Stimulated activated CD4-positive, alpha-beta T cell treated with anti-CD3 and anti-CD28 coated beads, Interleukin-15, amount 100 ng/mL, for 1 hour (primary cell): ENCODE measurements at places on chromosomes 1 and 21.

DNA sequence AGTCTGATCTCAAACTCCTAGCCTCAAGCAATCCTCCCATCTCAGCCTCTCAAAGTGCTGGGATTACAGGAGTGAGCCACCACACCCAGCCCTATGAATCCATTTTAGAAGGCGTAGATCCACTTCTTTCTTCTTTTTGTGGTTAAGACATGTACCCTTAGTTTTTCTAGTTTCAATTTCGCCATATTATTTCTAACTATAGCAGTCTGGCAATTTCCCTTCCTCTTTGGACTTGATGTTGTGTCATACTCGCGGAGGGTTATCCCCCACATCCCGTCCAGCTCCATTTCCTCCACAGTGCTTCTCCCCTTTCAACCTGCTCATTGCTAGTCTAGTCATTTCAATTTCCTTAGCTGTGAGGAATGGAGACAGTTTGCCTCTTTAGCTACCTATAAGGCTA lies 5.2 kb upstream of the LRRC8D start:
- DNase-seq = no peak

- DNase-seq = no peak
These were observed 4.3 kb upstream of the SLX9 start for GRCh38 chr21:44935533-44935927.

GRCh38 chr1:171212607-171213351 lies 27.7 kb downstream of the FMO2 start:
- no peak for DNase-seq

DNA sequence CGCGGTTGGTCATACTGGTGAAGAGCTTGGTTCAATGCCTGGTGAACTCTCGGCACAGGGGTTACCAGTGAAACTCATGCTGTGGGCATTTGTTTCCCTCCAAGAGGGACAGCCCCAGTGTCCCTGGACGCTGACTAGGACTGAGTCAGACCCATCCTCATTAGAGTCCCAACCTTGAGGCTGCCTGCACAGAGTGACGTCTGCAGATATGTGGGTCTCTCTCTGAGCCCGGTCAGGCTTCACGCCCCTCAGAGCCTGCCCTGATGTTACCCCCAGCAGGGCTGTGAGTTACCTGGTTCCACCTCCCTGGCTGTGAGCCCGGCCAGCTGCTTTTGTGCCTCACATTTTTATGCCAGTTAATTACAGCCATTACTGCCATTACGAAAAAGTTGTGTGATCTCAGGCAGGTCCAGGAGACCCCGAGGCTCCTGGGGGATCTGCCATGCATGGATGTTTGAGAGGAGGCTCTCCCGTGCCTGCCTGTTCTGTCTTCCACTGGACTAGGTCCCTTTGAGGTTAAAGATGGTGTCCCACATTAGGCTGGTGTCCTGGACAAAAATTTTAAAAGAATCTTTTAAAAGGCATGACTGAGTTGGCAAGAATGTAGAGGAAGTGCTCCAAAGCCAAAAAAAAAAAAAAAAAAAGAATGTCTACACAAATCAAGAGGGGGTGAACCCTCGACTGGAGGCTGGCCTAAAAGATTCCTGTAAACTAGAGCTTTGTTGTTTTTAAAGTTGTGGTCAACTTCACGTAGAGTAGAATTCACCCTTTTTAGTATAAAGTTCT lies 36.6 kb upstream of the PADI1 start:
- no peak for DNase-seq
